K562 (cell line): ENCODE measurements at places on chromosomes 6 and 20. TPM values are rescaled to one million over a fixed set of nuclear protein-coding genes. Genes with fewer than 3 reads are reported as not detected.

The PPP1R3G gene
- 0.04 TPM in 2 replicates for total RNA-seq

The FBXO30 gene
- 11.1 and 11.8 TPM in 2 replicates for total RNA-seq

The SLC26A8 gene
- not detected in 2 replicates for total RNA-seq

The C6orf58 gene
- total RNA-seq = not detected in 2 replicates

The TMEM170B gene
- 0.07 and 0.13 TPM in 2 replicates for total RNA-seq

The TGM6 gene
- not detected in 2 replicates for total RNA-seq

The MANEA gene
- total RNA-seq = 11.4 and 12.8 TPM in 2 replicates

GRCh38 chr6:170062915-170063241 lies 228.0 kb downstream of the DLL1 start:
- no peak for DNase-seq

DNA sequence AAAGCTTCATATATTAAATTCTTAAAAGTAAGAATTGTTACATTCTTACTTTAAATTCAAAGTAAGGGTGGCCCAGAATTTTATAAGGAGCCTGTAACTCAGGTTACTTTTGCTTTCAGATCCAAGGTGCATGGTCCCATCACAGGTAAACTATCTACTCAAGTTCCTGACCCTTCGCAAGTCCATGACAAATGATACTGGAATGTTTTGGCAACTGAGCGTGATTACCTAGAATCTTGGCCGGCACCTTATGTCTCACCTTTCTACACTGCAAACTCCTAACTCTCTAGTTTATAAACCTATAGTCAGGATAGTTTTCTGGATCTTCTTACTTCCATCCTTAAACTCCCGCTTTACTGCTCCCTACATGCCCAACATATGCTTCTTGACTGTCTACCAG lies 67.9 kb upstream of the HMGN3 start:
- no peak for DNase-seq

- DNase-seq = no peak
These were observed 512 bp downstream of the TAP1 start for GRCh38 chr6:32852844-32853540.

DNA sequence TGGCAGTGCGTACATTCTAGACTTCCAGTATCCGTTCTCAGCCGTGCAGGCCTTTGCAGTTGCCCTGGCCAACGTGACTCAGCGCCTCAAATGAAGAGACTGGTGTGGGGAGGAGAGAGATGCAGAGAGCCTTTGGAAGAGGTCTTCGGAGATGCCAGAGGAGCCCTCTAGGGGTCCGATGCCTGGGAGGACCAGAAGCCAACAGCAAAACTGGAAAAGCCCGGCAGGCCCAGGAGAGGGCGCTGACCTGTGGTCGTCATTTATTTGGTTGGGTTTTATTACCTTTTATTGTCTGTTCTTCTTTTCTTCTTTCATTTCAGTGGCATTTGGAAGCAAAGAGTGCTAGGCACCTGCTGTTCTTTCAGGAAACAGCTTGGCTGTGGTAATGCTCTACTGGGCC lies 53.3 kb upstream of the TMEM181 start:
- DNase-seq = peak; percentile 63

DNA sequence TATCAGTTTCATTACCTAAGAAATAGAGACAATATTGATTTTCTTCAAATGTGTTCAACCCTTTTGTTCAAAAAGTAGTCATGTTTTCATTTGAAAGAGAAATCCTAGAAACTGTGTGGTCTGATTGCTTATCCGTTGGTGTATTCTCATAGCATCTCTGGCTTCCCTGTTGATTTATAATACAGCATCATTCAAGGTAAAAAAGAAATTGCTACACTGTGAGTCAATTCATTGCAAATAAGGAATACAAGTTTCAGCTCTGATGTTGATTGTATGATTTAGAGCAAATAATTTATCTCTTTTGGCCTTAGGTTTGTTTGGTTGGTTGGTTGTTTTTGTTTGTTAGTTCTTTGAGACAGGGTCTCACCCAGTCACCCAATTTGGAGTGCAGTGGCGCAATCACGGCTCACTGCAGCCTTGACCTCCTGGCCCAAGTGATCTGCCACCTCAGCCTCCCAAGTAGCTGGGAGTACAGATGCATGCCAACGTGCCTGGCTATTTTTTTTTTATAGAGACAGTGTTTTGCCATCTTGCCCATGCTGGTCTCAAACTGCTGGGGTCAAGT lies 185.5 kb upstream of the TNFAIP3 start:
- no peak for DNase-seq

GRCh38 chr6:89630488-89630887 lies 8.1 kb downstream of the LYRM2 start:
- DNase-seq = no peak

DNA sequence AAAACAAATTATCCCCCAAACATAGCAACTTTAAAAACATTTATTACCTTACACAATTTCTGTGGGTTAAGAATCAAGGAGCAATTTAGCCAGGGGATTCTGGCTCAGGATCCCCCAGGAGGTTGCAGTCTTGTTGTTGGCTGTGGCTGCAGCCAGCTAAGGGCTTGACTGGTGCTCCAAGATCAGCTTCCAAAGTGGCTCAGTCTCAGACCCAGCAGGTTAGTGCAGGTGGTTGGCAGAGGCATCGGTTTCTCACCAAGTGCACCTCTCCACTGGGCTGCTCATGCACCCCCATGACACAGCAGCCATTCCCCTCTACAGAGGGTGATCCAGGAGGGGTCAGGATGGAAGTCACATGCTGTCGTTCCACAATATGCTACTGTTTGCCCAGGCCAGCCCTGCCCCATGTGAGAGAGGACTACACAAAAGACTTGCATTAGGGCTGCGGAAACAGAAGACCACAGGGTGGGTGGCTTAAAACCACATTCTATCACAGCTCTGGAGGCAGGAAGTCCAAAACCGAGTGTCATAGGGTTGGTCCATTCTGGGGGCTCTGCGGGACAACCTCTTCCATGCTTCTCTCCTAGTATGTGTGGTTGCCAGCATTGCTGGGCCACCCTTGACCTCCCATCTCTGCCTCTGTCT lies 125.8 kb downstream of the C6orf118 start:
- no peak for DNase-seq

DNA sequence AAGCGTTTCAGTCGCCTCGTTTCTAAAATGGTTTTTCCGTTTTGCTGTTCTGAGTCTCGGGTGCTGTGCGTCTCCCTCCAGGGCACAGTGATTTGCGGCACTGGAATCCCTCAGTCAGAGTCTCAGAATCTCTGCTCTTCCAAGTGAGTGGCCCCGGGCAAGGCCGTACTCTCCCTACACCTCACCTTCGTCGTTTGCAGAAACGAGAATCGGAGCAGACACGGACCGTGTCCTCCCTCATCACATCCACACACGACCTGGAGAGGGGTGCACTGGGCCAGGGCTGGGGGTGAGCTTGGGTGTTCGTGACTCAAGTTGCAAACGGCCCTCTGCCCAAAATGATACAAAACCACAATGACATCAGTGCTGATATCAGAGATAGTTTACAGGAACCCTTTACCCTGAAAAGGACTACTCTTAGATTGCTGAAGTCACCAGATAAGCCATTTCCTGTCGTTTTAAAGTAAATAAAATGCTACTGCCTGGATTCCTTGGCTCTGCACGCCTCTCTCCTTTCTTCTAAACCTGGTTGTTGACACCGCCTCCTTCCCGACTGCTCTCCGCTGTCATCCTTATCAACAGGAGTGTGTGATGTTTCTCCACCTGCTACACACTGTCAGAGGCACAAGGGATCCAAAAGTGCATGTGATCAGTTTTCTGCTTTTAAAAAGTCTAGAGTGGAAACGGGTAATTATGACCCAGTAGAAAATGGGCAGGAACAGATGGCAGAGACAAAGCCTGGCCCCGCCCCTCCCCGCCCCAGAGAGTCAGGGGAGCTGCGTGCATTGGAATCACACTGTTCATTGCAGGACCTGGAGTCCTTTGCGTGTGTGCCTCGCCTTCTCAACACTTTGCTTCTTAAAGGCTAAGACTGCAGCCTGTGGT lies 38.4 kb downstream of the KIF25 start:
- peak; percentile 72 for DNase-seq

- DNase-seq = no peak
These were observed 179.3 kb downstream of the MTHFD1L start for GRCh38 chr6:151044465-151045441.

GRCh38 chr20:1844325-1845162 lies 50.7 kb upstream of the SIRPA start:
- no peak for DNase-seq
